Endothelial cell of umbilical vein (primary cell): ENCODE measurements at places on chromosomes 2 and 18. TPM values are rescaled to one million over a fixed set of nuclear protein-coding genes. Genes with fewer than 3 reads are reported as not detected.

DNA sequence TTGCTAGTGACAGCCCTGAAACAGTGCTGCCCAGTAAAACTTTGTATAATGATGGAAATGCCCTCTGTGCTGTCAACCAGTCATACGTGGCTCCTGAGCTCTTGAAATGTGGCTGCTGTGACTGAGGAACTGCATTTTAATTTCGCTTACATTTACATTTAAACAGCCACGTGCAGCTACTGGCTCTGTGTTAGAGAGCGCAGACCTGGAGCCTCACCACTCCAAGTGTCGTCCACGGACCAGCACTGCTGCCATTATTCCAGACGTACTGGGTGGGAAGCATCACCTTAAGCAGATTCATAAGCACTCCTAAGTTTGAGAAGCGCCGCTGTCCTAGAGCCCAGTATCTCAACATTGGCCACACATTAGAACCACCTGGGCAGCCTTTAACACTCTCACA lies 77.0 kb upstream of the MGAT4A start:
- no peak for DNase-seq

DNA sequence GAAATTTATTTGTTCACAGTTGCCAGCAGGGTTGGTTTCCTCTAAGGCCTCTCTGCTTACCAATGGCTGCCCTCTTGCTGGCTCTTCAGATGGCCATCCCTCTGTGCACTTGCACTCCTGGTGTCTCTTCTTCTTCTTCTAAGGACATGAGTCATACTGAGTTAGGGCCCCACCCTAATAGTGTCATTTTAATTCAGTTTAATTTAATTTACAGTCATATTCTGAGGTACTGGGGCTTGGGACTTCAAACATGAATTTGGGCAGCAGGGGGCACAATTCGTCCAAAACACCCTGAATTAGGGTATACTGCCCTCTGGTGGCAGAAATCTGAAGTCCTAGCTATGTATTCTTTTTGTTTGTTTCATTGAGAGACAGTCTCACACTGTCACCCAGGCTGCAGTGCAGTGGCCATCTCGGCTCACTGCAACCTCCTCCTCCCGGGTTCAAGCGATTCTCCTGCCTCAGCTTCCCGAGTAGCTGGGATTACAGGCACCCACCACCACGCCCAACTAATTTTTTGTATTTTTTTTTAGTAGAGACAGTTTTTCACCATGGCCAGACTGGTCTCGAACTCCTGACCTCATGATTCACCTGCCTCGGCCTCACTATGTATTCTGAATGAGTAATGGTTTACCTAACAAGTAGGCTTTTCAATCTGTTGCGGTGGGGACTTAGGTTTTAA lies 19.8 kb downstream of the SLC4A1AP start:
- peak; percentile 91 for DNase-seq

The SRD5A2 gene
- total RNA-seq, result not detected in 2 replicates

- no peak for DNase-seq
Measured at GRCh38 chr2:240405133-240405532, 30.3 kb upstream of the GPC1 start.

DNA sequence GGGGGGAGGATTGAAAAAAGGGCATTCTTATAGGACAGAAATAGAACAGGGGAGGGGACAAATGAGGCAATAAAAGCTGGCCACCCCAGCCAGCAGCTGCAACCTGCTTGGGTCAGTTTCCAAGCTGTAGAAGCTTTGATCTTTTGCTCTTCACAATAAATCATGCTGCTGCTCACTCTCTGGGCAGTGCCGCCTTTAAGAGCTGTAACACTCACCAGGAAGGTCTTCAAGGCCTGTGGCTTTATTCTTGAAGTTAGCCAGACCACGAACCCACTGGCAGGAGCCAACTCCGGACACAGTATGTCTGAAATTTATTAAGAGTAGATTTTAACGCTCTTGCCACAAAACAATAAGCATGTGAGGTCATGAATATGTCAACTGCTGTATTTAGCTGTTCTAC lies 649.9 kb upstream of the RAB6C start:
- no peak for DNase-seq

GRCh38 chr2:15043336-15044058 lies 411.0 kb downstream of the LRATD1 start:
- no peak for DNase-seq

The ACTG2 gene
- not detected in 2 replicates for total RNA-seq

The AMER3 gene
- total RNA-seq, result not detected in 2 replicates

DNA sequence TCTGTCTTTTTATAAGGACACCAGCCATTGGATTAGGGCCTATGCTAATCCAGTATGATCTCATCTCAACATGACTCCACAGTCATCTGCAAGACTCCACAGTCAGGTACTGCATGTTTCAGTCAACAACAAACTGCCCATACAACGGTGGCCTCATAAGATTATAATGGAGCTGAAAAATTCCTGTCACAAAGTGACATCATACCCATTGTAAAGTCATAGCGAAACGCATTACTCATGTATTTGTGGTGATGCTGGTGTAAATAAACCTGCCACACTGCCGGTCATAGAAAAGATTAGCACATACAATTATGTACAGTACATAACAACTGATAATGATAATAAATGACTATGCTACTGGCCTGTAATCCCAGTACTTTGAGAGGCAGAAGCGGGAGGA lies 102.2 kb downstream of the TEX51 start:
- no peak for DNase-seq

DNA sequence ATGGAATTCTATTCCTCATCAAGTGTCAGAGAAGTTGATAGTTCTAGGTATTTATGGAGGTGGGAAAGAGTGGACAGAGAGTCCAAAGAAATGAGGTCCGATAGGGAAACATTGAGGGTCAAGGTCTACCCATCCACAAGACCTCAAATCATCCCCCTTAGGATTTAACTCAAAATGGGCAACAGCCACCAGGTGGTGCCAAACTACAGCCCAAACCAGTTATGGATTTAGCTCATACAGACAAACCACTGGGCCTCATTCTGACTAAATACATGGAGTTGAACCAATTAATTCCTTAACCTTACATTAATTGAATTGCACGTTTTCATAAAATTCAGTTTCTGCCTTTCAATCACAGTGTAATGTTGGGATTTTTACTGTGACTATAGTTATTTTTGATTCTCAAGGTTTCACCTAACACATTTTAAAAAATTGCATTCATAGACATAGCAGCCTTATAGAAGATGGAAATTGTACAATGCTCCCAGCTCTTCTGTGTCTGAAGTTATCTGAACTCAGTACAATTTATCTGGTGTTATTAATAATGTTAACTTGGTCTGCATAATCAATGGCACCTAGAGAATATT lies 98.2 kb upstream of the HNMT start:
- DNase-seq, result peak; percentile 53

DNA sequence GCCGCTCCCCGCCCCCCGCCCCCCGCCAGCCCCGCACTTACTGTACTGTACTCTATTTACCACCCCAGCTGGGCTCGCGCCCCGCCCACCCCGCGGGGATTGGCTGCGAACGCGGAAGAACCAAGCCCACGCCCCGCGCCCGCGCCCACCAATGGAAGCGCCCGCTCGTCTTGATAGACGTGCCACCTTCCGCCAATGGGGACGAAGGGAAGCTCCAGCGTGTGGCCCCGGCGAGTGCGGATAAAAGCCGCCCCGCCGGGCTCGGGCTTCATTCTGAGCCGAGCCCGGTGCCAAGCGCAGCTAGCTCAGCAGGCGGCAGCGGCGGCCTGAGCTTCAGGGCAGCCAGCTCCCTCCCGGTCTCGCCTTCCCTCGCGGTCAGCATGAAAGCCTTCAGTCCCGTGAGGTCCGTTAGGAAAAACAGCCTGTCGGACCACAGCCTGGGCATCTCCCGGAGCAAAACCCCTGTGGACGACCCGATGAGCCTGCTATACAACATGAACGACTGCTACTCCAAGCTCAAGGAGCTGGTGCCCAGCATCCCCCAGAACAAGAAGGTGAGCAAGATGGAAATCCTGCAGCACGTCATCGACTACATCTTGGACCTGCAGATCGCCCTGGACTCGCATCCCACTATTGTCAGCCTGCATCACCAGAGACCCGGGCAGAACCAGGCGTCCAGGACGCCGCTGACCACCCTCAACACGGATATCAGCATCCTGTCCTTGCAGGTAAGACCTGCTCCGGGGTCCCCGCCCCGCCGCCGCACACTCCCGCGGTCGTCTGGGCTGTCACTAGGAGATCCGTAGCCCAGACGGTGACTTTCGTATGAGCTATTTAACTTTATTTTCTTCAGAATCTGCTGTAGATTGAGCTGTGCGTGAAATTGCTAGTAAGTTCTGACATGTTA lies at the start of gene ID2:
Gene ID2, plus strand, starts transcription at position 271 of the 907 bp plus-strand sequence. Its CDS starts 110 bp downstream, at position 381.
- peak; percentile 99 for DNase-seq

The CNGA3 gene
- total RNA-seq, result not detected in 2 replicates

GRCh38 chr2:215487002-215487372 lies 51.1 kb upstream of the FN1 start:
- no peak for DNase-seq

The AGXT gene
- not detected in 2 replicates for total RNA-seq

- DNase-seq, result no peak
Measured at GRCh38 chr2:186345745-186346144, 140.3 kb upstream of the ZC3H15 start.

The KLHL41 gene
- 0.21 and 0.73 TPM in 2 replicates for total RNA-seq

GRCh38 chr2:74267068-74267467 lies 68.7 kb downstream of the MTHFD2 start:
- no peak for DNase-seq

DNA sequence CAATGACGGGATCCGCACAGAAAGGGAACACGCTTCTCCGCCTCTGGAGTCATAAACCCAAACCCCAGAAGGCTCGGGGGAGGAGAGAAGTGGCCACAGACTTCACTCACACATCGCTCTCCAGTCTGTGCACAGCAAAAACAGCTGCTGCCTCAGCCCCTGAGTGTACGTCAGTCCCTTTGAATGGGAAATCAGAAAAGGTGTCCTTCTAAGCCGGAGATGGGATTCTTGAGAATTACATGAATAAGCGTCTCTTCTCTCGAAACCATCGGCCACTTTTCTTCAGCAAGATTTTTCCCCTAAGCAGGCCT lies 78.3 kb downstream of the PDCL3 start:
- no peak for DNase-seq

The TMEM17 gene
- 0.91 and 1.2 TPM in 2 replicates for total RNA-seq

DNA sequence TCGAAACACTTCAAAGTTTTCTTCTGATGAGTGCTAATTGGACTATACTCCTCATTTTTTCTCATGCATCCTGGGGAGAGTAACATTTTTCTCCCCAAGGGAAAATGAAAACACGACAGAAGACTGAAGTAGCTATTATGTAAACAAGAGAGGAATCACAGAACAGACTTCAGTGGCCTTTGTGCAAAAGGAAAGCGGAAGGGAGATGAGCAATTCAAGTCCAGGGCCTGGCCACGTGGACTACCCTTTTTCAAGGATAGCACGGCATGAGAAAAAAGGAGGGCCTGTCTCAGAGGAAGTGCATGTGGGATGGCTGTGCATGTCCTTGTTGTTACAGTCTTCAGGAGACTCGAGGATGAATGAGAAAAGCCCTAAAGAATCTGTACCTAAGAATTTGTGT lies 43.8 kb upstream of the KCNE4 start:
- no peak for DNase-seq

GRCh38 chr2:72032481-72033041 lies 115.1 kb downstream of the CYP26B1 start:
- no peak for DNase-seq

GRCh38 chr18:27860701-27861107 lies 316.2 kb downstream of the CDH2 start:
- no peak for DNase-seq

DNA sequence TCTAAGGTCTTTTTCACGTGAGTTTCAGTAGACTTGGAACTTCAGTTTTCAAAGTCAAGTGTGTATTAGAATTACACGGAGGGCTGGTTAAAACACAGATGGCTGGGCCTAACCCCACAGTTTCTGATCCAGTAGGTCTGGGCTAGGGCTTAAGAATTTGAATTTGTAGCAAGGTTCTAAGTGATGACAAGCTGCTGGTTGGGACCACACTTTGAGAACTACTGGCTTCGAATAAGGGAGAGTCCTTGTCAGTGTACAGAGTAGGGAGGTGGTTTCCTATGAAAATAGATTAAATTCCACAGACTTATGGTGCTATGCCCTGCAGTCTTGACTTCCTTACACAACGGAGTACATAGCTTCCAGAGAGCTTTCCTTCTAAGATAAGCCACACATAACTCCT lies 4.5 kb downstream of the RHOB start:
- DNase-seq, result peak; percentile 91

The SKA1 gene
- total RNA-seq, result 21.9 and 23.9 TPM in 2 replicates

GRCh38 chr2:27082773-27083409 lies 3.7 kb upstream of the KHK start:
- no peak for DNase-seq

The FASTKD2 gene
- 22.6 and 24.1 TPM in 2 replicates for total RNA-seq

DNA sequence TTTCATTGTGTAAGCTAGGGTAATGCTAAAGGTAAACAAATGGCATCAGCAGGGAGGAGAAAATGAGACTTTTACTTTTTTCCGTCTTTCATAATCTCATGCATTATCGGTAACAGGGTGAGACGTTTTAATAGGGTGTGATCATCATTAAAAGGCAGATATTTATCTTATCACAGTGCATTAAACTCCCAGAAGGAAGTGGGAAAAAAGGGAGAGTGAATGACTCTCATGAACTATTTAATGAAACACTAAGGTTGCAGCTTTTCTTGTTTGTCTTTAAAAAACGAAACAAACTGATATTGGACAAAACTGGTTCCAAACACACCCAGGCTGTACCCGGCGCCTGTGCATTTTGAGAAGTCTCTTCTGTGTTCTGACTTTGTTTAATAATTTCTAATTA lies 1936.8 kb upstream of the PIK3C3 start:
- DNase-seq, result peak; percentile 33

The MTCL1 gene
- total RNA-seq, result 36.7 and 75.7 TPM in 2 replicates

- DNase-seq, result no peak
Measured at GRCh38 chr18:50451100-50451842, 76.4 kb downstream of the SKA1 start.

DNA sequence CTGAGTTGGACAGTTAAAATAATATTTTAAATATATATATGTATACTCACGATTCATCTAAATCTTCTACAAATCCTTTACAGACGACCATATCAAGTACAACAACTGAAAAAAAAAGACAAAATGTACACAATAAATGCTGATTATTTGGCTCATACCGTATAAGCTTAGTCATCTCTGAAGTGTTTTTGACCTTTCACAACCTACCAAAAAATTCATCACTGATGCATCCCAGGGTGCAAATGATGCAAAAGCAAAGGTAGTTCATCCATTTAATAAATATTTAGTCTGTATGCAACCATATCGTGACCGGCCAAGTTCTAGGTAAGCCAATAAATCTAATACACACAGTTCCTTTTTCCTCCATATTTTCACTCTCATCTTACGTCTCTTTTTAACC lies 1.1 kb downstream of the TMX3 start:
- no peak for DNase-seq

- DNase-seq, result no peak
Measured at GRCh38 chr2:133765658-133766057, 197.4 kb upstream of the NCKAP5 start.

The SERPINB12 gene
- total RNA-seq, result not detected in 2 replicates

- DNase-seq, result peak; percentile 85
Measured at GRCh38 chr2:171390941-171391516, 42.8 kb downstream of the METTL8 start.
